ENCODE measurements at places on chromosomes 11 and 22.

GRCh38 chr11:126502982-126503381, 147.5 kb downstream of the ST3GAL4 start:
- no peak for DNase-seq

DNA sequence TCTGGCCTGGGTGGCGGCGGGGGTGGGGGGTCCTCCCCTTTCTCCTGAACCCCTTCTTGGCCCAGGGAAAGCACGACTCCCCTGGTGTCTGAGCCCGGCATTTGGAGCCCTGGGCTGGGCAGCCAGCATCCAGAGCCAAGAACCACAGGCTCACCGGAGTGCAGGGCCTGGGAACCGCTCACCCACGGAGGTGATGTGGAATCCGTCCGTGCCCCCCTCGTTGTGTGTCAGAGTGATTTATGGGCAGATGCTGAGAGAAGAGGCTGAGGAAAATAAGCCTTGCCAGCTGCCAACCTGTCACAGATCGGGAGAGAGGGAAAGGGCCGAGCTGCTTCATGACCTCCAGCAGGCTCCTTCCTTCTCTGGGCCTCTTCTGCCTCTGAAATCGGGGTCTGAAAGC, 33.7 kb downstream of the WNT11 start:
- no peak for DNase-seq

DNA sequence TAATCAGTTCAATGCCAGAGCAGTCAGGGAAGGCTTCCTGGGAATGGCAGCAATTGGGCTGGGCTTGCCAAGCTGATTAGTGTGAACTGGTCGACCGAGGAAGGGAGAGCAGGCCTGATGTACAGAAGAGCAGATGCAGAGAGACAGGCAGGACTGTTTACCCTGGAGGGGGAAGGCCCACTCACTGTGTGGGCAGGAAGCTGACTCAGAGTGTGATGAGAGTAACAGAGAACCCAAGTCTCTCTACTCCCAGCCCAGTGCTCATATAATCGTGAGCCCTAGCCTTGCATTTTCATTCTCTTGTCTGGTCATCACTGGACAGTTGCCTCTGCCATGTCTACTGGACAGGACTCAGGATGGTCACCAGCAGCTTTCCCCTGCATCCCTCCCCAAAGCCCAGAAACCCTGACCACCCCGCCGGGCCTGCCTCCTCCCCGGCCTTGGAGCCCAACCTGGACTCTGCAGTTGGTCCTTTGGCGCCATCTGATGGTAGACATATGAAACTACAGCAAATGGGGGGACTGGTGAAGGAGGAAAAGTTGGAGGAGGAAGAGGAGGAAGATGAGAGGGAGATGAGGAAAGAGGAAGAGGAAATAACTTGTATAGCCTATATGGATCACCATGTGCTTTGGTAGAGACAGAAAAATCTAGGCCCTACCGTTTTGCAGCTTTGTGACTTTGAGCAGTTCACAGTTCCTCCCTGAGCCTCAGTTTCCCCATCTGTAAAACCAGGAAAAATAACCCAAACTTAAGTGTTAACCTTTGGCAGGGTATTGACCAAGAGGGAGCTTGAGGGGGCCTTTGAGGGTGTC, 43.4 kb upstream of the PRDM11 start:
- no peak for DNase-seq

GRCh38 chr11:103924166-103925013, 112.0 kb upstream of the DDI1 start:
- no peak for DNase-seq

DNA sequence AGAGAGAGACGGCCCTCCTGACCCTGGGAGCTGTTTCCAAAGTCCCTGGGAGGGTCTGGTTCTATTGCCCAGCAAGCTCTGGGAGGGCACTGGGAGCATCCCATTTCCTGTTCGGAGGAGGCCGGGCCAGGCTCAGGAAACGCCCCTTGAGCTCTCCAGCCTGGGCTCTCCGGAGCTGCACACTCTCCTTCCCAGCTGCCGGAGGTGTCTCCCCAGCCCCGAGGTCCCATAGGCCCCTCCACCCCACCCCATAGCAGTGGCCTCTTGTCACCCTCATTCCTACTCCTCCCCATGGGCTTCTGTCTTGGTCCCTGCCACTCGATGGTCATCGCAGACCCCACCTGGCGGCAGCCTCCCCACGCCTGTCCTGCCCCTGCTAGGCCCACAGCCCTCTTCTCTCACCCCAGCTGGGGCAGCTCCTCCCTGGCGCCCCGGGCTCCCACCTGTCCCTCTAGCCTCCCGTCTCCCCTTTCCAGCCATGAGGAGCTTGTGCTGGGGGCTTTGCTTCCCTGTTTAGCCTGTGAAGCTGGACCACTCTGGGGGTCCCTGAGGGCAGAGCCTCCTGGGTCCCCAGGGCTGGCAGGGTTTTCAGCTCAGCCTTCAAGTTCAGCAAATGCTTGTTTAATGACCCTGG, 2.8 kb downstream of the TSPAN32 start:
- no peak for DNase-seq

- no peak for DNase-seq
These were observed 476 bp downstream of the ARHGAP32 start for GRCh38 chr11:129191649-129192048.

GRCh38 chr11:33449798-33450197, 192.6 kb downstream of the HIPK3 start:
- DNase-seq = no peak
